ENCODE measurements at places on chromosomes 5 and 9.

GRCh38 chr9:72471096-72471495 is 50.3 kb upstream of the TMC1 start:
- DNase-seq = no peak

DNA sequence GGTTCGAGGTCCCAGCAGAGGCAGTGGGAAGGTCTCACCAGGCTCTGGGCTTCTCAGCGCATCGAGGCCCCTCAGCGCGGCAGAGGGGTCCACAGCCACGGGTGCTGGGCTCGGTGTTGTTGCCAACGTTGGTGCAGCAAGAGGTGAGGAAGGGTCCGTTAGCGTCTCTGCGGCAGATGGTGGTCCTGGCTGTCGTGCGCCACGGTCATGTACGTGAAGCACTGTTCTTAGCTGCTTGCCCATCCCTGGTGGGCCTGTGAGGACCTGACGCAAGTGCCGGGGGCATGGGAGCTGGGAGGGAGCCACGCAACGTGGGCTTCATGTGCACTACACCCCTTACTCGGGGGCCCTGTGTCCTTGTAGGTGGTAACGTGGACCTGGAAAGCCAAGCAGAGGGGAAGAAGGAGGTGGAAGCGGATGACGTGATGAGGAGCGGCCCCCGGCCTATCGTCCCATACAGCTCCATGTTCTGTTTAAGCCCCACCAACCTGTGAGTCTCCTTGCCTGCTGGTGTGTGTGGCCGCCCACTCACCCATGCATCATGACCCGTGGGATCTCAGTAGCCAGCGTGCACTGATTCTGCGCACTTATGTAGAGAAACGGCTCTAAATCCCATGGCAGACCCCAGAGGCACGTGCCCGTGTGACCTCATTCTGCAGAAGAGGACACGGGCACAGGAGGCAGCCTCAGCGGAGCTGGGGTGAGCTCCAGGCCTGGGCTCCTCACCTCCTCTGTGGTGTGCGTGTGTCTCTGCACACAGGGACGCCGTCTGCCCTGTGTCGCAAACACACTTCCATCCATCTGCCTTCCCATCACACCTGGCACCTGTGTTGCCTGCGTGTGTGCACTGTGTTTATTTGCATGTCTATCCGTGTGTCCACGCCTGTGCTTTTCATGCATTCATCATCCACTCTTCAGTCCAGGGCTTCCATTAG is 166.1 kb downstream of the CACNA1B start:
- no peak for DNase-seq

GRCh38 chr9:136757751-136758140 is 297 bp downstream of the LCN8 start:
- DNase-seq = no peak

GRCh38 chr5:60260658-60261057 is 367.1 kb upstream of the PDE4D start:
- no peak for DNase-seq

GRCh38 chr9:7405924-7406604 is 393.5 kb downstream of the DMAC1 start:
- DNase-seq = no peak

- DNase-seq = no peak
Measured at GRCh38 chr9:137040568-137040967, 5.4 kb downstream of the NPDC1 start.

DNA sequence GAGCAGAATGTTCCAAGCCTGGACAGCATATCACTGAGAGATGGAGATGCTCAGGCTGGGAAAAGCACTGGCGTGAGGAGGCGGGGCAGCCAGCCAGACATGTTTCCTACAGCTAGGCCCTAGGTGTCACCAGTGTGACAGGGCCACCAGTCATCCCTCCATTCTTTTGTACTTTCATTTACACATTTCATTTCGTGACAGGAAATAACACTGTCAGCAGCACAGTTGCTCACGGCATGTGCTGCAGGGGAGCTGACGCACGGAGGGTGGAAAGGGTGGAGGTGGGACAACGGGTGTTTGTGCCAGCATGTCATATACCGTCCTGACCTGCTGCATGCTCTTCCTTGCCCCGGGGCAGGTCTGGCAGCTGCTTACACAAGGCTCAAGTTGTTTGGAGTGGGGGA is 14.8 kb upstream of the CEMIP2 start:
- DNase-seq = peak; percentile 60

- DNase-seq = no peak
Measured at GRCh38 chr9:38486056-38486615, 61.9 kb upstream of the IGFBPL1 start.

GRCh38 chr9:108188976-108189375 is 666.8 kb downstream of the ACTL7B start:
- DNase-seq = no peak

DNA sequence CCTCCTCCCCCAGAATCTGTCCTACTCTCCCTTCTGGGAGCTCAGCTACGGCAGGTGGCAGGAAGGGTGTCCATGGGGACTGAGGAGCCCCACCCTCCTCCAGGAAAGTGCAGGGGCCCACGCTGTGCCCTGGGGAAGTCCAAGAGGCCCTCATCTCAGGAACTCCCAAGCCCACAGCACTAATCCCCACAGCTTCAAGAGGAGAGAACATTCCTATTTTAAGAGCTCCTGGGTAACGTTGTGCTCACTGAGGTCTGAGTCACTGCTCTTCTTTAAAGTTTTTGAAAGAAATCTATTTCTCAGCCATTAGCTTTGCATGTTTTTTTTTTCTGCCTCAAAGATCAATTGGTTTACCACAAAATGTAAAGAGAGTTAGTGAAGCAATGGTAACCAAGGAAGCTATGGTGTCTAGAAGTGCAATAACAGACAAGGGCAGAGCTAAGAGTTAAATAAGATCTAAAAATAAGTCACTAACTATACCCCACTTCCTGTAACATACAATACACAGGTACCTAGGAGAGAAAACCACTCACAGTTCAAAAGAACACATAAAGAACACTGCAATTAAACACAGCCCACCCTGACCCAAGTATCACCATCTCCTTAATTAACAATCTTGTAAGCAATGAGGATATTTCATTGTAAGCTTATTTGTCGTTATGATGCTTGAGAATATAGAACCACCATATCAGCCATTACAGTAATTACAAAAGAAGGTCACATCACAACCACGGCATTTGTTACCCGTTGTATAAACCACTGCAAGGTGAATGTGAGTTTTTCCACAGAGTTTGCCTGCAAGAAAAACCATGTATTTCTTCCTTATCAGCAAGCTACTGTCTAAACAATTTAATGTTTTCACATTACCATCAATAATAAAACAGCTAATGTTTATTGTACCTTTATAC is 382.3 kb upstream of the SLC30A5 start:
- no peak for DNase-seq

DNA sequence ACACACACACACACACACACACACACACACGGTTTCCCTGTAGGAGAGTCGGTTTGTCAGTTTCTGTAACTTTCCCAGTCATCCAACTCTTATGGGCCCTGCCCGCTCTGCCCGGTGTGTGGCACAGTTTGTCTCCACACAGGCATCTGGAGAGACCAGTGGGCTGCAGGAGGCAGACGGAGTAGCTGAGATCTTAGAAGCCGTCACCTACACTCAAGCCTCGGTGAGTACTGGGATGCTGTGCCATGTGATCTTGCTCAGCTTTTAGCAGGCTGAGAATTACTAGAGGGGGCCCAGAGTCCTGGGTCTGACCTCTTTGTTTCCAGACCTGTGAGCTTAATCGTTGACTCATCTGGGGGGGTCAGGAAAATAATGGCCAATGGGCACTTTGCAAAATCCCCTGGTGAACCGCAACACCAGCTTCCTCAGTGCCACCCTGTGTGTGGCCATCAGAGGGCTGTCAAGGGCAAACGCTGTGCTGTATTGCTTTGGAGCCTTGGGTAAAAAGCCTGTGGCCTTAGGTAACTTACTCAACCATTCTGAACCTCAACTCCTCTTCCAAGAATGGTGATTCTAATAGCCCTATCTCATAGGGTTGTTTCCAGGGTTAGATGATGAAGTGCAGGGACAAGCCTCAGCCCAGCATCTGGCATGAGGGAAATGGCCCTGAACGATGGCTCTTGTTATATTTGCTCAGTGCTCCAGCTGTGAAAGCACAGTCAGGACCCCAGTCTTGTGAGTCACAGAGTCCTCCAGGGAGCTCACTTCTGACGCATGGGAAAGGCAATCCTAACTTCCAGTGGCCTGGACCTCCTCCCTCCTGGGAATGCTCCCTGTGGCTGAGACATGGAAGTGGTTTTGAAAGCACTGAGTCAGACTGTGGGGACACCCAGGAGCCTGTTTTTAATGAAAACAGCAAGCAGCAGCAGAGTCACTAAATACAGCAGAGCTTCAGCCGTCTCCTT is 45.6 kb downstream of the COL15A1 start:
- DNase-seq = no peak

DNA sequence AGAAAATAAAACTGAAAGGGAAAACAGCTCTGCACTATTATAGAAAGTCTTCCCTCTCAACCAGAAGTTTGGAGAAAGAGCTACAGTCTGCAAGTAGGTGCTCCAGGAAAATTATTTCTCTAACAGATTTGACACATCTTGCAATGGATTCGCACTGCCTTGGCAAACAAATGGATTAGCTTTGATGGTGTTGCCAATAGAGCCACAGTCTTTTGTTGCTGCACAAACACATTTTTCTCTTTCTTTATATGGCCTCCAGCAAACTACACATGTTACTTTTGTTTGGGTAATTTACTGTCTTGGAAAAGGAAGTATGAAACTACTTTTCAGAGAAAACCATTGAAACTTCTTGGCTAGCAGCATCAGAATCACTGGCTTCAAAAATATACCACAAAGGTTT is 523.1 kb downstream of the EFNA5 start:
- DNase-seq = no peak

DNA sequence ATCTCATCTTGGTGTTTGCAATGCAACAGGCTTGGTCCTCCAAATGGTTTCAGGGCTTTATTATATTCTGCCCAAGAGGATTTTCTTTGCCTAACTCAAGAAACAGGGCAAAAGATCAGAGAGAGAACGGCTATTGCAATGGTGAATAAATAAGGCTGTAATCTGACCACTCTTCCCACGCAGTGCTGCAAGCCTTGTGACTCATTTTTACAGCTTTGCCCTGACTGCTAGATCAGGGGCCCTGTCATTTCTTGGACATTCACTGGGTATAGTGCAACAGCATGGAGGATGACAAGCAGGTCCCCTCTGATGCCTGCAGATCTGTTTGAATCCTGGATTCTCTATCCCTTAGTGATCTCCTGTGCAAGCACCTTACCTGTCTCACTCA is 459.1 kb downstream of the EBF1 start:
- no peak for DNase-seq

DNA sequence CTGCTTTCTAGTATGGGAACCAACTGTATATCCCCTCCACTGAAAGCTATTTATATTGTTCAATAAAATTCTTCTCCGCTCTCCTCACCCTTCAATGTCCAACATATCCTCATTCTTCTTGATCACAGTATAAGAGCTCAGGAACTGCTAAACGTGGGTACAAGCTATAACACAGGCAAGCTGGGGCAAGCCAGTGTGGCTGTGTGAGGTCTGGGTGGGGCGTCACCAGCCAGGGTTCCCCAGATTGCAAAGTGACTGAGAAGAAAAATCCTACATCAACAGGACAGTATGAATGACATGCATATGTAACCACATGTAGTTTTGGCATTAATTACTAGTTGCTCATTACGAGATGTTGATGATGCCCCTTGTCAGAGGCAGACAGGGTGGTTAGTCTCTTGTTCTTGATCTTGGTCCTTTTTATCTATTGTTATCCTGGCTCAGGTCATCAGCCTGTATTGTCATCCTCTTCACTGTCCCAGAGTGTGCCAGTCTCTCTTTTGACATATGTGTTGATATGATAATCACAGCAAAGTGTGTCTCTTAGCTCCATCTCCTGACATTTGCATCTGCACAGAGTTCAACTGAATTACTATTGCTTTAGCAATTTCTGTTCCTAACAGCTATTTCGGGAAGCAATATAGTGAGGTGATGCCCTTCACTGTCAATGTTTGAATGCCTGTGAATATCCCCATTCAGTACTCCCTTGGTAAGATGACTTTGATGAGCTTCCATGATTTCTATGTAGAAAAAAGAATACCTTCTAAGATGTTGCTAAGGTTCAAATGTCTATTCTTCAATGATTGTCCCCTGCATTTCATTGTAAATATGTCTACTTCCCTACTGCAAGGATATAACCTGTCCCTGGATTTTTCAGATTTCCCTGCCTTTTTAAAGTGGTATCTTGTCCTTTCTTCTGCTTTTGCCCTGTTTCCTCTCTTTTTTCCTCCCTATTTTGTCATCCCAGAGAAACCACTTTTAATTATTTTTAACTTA is 140.3 kb downstream of the MAT2B start:
- no peak for DNase-seq

DNA sequence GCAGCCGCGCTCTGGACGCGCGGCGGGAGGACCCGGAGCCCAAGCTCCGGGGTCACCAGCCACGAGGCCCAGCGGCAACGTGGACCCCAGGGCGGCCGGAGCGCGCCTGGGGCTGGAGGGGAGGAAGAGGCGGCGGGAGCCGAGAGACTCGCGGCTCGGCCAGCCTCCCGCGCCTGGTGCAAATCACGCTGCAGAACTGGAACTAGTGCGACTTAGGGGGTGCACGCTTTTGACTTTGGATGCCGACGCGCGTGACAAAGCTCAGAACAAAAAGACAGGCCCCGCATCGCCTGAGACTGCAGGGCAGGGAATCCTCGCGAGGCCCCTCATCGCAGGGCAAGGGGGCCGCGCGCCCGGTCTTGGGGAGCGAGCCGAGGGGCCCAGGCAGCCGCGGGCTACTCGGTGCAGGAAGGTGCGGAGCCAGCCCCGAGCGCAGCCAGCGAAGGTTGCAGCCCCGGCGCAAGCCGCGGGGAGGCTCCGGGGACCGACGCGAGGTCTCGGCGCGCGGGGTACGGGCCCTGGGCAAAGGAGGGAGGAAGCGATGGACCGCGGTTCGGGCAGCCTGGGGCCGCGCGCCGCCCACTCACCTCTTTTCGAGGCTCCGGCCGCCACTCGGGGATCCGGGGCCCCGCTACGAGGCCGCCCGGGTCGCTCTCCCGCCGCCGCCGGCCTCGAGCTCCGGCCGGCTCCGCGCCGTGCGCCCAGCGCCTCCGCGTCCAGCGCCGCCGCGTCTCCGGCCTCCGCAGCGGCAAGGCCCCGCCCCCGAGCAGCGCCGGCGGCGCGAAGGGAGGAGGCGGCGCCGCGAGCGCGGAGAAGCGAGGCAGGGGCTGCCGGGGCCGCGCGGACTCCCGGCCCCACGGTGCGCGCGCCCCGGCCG is at the start of gene GOLM1:
Gene GOLM1 (minus strand): TSS at position 735 of the 877 bp plus-strand sequence. CDS start 20,238 bp downstream, outside the sequence.
- peak; percentile 54 for DNase-seq

DNA sequence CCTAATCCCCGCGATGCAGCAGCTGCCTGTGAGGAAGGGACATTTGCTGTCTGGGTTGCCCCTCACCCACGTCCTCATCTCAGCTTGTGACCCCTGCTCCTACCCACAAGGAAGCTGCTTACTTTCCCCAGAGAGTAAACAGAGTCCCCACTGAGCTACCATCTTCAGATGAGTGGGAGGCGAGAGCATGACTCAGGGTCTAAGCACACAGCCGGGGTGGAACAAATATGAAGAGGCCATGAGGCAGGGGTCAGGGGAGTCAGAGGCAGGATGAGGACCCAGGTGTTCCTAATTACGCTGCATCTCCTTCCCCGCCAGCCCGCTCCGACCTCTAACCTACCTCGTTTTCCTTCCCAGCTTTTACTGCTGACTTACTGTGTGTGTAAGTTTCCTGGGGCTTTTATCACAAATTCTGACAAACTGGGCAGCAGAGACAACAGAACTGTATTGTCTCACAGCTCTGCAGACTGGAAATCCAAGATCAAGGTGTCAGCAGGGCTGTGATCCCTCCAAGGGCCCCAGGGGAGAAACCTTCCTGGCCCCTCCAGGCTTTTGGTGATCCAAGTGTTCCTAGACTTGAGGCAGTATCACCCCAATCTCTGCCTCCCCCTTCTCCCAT is 94.0 kb upstream of the DNAH5 start:
- DNase-seq = no peak
